ENCODE measurements at places on chromosomes 4 and X. TPM values are rescaled to one million over a fixed set of nuclear protein-coding genes. Genes with fewer than 3 reads are reported as not detected.

Gene GLRB
- 72.8 TPM for total RNA-seq

Gene BEND2
- total RNA-seq: not detected

GRCh38 chr4:52869656-52870055 lies 7.5 kb downstream of the RASL11B start:
- DNase-seq: no peak

DNA sequence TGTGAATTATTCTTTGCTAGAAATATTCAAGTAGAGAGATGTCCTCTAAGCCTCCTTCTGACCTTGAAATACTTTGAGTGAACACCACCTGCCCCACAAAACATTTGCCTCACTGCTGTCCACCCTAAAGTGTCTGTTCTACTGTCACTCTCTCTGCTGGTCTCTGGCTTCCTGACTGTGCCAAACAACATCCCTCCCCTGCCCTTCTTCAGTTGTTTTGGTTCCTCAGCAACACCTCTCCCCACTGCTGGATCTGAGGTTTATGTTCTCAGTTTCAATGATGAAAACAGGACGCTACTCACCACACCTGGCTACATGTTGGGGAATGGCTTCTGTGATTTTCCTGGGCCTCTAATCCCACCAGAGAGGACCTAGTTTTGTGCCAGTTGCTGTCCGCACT lies 456.9 kb downstream of the BCOR start:
- DNase-seq: no peak

- DNase-seq: no peak
Observed at GRCh38 chrX:20571611-20572010, 304.9 kb upstream of the RPS6KA3 start.

- DNase-seq: no peak
Observed at GRCh38 chrX:31092970-31093638, 21.3 kb upstream of the FTHL17 start.

DNA sequence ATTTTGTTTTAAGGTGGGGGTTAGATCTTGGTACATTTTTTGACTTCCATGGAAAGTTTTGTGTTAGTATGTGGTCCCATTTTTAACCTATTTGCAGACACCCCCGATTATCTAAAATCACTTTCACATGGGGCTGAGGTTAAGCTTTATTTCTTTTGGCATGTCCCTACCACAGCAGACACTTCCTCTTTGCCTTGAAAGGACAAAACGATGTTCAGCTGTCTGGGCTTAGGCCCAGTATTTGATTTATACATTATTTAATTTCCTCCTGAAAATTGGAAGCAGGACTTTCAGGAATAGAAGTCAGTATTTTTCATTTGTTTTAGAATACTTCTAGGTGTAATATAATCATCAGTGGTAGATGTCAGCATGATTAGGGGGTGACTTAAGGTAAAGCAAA lies 112.4 kb upstream of the SPRY1 start:
- DNase-seq: no peak

DNA sequence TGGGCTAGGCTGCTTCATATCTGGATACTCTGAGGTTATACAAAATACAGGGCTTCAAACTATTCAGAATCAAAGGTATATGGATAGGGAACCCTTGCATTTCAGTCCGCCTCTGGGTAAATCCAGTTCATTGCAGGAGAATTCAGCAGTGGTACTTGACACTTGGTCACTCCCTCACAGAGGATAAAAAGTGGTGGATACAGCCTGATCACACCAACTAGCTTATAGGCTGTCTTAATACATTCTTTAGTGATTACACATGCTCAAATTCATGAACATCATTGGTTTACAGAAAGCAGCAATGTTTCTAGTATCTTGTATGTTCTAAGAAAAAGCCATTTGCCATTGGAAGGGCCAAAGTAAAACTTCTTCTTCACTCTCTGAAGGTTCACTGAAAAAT lies 104.8 kb upstream of the PDE5A start:
- no peak for DNase-seq

GRCh38 chr4:94570558-94570957 lies 118.8 kb downstream of the PDLIM5 start:
- DNase-seq: no peak

DNA sequence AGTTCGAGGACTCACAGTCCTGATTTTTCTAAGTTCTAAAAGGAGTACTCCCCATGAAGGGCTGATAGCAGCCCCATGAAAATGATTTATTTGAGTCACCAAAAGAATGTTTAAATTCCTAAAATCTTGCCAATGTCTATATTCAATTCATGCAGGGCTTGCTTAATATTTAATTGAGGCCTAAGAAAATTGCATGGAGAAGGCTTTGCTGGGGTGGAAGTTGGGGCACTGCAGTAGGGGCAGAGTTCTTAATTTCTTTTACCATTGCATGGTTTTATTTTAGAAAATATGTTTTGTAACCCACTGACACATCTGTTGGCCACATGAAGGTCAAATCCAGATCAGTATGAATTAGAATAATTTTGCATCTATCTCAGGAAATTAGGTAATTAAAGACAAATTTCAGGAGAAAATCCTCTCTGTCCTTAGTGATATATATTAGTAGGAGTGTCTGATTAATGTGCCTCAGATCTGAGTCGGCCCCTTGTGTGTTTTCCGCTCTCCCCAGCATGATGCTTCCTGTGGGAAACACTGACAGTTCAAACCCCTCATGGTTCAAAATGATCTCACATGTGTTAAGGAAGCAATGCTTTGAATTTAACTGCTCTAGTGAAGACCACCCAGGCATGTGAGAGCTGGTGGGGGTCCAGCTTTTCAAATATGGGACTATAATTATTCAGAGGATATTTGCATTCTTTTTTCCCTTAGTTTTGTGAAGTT lies 54.0 kb upstream of the EGFL6 start:
- no peak for DNase-seq

DNA sequence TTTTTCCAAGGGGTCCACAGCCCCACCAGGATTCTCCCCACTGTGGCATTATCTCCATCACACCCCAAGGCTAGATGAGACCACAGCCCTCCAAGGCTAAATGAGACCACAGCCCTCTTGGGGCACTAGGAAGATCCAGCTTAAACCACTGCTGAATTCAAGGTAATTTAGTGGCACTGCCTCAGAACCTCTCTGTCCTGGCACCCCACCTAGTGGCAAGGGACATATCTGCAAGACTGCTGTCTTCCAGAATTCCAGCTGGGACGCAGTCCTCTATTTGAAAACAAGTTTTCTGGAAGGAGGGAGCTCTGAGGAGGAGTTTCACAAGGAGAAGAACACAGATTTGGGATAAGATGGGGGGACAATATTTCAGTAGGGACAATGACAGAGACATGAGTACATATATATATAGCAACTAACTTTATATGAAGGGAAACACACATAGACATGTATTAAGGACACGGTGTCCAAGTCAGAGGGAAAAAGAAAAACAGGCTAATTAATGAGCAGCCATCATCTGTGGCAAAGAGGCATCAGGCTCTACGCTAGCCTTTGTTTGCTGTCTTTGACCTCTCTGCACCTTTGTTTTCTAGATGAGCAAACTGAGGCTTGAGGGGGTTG lies 9.3 kb downstream of the CETN2 start:
- no peak for DNase-seq

- DNase-seq: no peak
Observed at GRCh38 chr4:152880263-152880662, 55.9 kb upstream of the FHDC1 start.

- no peak for DNase-seq
Observed at GRCh38 chrX:44946771-44947170, 73.8 kb downstream of the KDM6A start.

DNA sequence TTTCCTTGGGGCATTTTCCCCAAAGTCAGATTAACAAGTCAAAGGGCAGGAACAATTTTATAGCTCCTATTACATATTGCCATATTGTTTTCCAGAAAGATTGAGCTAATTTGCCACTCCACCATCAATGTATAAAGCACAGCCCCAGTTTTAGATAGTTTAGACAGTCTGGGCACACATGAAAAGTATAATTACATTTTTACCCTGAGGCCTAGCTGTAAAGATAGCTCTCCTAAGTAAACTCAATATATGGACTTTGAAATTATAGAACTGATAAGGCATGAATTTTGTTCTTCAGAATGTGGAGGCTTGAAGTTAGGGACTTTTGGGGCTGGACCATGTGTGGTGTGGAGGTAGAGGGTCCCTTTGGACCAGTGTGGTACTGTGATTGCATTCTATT lies 166.0 kb downstream of the FHIP1A start:
- DNase-seq: no peak

DNA sequence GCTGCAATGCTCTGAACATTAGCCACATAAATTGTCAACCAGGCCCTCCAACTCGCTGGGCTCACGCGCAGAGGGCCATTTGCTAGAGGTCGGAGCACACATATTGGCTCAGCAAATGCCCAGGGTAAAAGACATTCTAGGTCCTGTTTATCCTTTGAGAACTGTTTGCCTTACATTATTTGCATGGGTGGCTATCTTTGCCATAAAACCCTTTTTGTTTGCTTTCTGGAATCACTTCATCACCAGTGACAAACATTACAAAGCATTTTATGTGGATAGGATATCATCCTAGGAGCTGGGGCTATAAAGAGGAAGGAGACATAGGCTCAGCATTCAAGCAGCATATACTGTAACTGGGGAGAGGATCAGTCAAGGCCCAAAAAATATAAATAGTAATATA lies 149.2 kb upstream of the RAI2 start:
- DNase-seq: no peak

Measured in dorsolateral prefrontal cortex (tissue), 122 donors.